Activated T-cell treated with anti-CD3 and anti-CD28 coated beads, Interleukin-2, amount 50 U/mL, for 72 hours (primary cell): ENCODE measurements at places on chromosomes 11 and 22. TPM values are rescaled to one million over a fixed set of nuclear protein-coding genes. Genes with fewer than 3 reads are reported as not detected.
A peak's percentile ranks its signal among the peaks of the same experiment; 100 is the strongest.

DNA sequence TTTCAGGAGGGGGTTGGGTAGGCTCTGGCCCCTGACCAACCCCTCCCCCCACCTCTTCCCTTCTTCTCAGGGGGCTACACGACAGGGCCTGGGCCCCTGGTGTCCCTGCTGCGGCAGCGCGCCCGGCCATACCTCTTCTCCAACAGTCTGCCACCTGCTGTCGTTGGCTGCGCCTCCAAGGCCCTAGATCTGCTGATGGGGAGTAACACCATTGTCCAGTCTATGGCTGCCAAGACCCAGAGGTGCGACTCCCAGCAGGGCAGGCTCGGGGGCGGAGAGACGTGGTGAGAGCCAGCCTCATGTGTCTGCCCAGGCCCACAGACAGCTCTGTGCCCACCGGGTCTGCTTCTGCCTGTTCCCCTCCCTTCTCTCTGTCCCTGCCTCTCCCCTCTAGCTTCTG lies 7.6 kb upstream of the GALR3 start:
- peaks cover 16% of the 10 kb centered on the region for H3K27me3 ChIP-seq
- H3K36me3 ChIP-seq = no peaks in the 10 kb centered on the region
- no peak overlapping the region for H3K27ac ChIP-seq
- H3K4me3 ChIP-seq = no peak overlapping the region
- DNase-seq = no peak

GRCh38 chr22:36881504-36882245 lies 20.9 kb downstream of the NCF4 start:
- DNase-seq = no peak
- peaks cover 40% of the 10 kb centered on the region for H3K4me1 ChIP-seq
- H3K36me3 ChIP-seq = peaks cover 24% of the 10 kb centered on the region
- peak overlapping the region; percentile 53 for H3K4me3 ChIP-seq
- H3K27ac ChIP-seq = peak overlapping the region; percentile 99

Gene OR52B4
- not detected for total RNA-seq

DNA sequence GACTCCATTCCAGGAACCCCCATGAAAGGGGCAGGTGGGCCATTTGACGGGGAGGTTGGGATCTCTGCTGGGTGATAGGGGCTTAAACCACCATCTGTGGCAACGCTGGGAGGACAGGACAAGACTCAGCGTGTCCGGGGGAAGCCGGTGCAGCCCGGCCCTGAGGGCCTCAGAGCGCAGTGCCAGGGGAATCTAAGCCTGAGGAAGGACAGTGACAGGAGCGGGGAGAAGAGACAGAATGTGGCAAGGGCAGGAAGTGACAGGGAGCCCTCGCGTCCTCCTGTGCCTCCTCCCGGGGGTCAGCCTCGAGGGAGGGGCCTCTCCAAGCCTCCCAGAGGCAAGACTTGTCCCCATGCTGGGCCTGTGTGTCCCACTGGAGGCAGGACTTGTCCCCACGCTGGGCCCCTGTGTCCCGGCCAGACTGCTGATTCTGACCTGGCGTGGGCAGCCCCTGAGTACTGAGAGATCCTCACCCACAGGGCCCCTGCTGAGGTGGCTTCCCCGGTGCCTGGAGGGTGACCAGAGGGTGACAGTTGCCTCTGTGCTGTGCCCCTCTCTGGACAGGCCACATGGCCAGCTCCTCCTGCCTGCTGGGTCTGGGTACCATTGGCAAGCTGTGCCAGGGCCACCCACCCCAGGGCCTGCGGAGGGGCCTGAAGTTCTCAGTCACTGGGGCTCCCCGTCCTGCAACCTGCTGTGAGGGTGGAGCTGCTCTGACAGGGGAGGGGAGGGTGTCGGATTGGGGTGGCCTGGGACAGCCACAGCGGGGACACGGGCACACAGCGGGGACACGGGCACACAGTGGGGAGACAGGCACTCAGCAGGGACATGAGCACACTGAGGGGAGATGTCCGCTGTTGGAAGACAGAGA lies 676.2 kb downstream of the BRD1 start:
- H3K36me3 ChIP-seq = no peaks in the 10 kb centered on the region
- H3K4me1 ChIP-seq = no peaks in the 10 kb centered on the region
- no peak for DNase-seq
- H3K27me3 ChIP-seq = no peaks in the 10 kb centered on the region
- no peak overlapping the region for H3K27ac ChIP-seq
- no peak overlapping the region for H3K4me3 ChIP-seq

Gene SGSM1
- total RNA-seq = 0.14 TPM

- H3K27me3 ChIP-seq = no peaks in the 10 kb centered on the region
- H3K27ac ChIP-seq = no peak overlapping the region
- no peaks in the 10 kb centered on the region for H3K4me1 ChIP-seq
- H3K36me3 ChIP-seq = no peaks in the 10 kb centered on the region
- DNase-seq = no peak
Observed at GRCh38 chr11:120929090-120929489, 94.8 kb upstream of the TBCEL start.

DNA sequence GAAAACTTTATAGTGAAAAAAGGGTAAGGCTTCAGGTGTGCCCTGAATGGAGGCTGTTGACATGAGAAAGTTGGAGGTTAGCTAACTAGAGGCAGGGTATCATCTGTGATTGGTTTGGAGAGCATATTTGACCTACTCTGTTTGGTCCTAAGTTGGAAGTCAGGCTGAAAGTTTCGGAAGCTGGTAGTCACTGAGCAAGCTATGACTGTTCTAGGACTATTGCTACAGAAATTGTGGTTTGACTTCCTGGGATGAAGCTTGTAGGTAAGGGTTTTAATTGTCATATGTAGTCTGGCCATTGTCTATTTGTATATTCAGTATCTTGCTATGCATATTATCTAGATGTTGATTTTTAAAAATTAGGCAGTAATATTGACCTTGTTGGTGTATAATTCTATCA lies 565.0 kb downstream of the TMEM135 start:
- H3K4me3 ChIP-seq = no peak overlapping the region
- DNase-seq = no peak
- H3K36me3 ChIP-seq = no peaks in the 10 kb centered on the region
- no peaks in the 10 kb centered on the region for H3K4me1 ChIP-seq
- H3K27ac ChIP-seq = no peak overlapping the region

DNA sequence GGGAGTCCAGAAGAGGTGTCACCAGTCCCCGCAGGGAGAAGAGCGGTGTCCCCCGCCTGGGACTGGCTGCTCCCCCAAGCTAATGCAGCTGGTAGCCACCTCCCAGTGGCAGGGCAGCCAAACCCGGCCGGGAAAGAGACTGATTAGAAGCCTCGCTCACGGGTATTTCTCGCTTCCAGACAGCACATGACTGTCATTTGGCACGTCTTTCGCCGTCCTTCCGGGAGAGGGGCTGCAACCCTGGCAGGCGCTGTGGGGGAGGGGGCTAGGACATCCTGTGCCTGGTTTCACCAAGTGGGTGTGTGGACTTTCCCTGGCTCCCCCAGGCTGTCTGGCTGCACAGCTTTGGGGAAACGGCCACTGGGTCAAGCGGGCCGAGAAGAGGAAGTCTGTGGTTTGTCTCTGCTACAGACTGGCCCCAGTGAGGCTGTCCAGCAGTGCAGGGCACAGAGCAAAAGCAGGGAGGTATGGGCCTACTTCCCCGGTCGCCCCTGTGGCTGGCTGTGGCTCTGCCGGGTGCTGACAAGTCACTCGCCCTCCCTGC lies 3.8 kb downstream of the CD81 start:
- H3K4me1 ChIP-seq = peaks cover 58% of the 10 kb centered on the region
- no peaks in the 10 kb centered on the region for H3K27me3 ChIP-seq
- no peak overlapping the region for H3K27ac ChIP-seq
- H3K36me3 ChIP-seq = no peaks in the 10 kb centered on the region
